ENCODE measurements at places on chromosomes 1 and 21.

DNA sequence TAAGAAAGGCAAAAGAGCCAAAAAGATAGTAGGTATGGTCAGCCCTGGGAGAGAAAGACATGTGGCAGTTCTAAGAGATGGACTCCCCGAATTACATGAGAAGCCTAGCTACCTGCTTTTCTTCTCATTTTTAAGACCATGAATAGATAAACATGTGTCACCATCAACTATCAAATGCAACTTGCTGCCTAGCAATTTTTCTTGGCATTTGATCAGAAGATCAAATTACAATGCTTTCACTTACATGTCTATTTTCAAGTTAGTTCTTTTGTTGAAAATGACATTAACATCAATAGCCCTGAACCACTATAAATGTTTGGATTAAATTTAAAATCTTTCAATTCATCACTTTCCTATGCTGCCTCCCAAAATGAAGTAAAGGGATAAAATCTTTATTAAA, 212.3 kb downstream of the HHIPL2 start:
- DNase-seq = no peak

GRCh38 chr1:180177931-180178330, 23.3 kb downstream of the QSOX1 start:
- no peak for DNase-seq

DNA sequence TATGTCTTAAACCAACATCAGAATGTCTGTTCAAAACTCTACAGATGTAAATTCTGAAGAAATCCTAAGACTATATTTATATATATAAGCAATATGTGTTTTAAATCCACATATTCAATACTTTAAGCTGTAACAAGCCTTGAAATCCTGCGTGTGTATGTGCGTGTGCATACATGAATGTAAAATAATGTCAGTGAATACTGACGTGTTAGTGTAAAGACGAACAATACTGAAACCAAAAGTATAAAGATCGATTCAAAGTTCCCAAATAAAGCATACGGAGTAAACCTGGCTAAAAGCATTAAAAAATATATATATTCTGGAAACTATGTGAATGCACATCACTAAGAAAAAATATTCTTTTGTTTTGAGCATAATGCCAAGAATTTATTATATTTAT, 668.6 kb upstream of the NCAM2 start:
- DNase-seq = no peak

DNA sequence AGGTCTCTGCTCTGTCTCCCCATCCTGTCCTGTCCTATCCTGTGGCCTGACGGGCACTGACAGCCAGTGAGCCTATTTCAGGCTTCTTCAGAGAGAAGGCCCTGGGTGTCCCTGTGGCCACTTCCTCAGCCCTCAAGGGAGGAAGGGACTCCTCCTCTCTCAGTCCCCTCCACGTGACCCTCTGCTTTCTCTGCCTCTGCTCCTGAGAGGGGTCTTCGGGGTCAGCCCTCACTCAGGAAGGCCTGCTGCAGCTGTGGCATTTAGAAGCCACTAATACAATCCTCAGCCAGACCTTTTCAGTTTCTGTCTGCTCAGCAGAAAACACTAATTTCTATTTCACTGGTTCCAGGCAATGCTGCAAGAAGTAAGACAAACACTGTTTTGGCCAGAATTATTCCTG, 43.6 kb upstream of the ETV3 start:
- DNase-seq = no peak

GRCh38 chr21:41477641-41478318, 30.2 kb downstream of the TMPRSS2 start:
- DNase-seq = no peak

- no peak for DNase-seq
Measured at GRCh38 chr1:69982992-69983391, 222.4 kb downstream of the LRRC40 start.

DNA sequence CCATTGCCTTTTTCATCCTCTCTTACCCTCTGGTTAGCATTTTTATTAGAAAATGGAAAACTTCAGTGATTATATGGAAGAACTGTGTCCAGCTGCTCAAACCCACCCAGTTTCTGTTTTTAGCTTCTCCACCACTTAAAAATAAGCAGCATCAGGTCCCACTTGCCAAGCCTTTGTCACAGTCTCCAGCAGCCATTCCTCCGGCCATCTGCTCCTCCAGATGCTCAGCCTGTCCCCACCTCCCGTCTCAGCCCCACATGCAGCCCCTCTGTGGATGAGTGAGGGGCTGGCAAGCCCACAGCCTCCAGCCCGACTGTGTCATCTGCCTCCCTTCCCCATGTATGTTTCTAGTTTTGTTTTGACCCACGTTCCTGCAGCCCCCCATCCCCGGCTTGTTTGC, 289.7 kb downstream of the HHAT start:
- DNase-seq = no peak

- no peak for DNase-seq
Measured at GRCh38 chr21:26952374-26953066, 14.4 kb downstream of the ADAMTS5 start.

DNA sequence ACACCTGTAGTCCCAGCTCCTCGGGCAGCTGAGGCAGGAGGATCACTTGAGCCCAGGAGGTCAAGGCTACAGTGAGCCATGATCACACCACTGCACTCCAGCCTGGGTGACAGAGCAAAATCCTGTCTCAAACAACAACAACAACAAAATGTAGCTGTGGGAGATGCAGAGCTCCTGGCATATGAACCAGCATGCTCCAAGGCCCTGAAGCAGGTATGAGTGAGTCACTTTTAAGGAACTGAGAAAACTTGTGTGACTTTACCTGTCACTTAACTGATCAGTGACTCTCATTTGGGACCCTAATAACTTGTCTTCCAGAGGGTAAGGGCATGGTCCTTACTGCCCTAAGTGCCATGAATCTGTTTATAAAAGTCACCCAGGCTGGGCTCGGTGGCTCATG, 19.4 kb upstream of the TMEM222 start:
- DNase-seq = no peak

DNA sequence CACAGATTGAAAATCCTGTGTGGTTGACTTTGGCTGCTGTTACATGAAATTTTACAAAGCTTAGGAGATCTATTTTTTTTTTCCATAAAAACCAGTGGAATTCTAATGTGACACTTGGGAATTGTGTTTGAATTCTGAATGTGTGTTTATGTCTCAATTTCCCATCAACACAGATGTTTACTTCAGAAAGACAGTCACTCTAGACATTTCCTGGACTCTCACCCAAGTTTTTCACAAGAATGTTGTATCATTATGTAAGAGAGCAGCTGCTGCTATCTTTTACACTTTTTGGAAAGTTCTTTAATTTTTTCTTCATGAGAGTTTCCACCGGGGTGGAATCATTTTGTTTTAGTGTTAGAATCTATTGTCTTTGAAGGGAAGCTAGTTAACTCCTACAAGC, 210.1 kb downstream of the GIPC2 start:
- no peak for DNase-seq

DNA sequence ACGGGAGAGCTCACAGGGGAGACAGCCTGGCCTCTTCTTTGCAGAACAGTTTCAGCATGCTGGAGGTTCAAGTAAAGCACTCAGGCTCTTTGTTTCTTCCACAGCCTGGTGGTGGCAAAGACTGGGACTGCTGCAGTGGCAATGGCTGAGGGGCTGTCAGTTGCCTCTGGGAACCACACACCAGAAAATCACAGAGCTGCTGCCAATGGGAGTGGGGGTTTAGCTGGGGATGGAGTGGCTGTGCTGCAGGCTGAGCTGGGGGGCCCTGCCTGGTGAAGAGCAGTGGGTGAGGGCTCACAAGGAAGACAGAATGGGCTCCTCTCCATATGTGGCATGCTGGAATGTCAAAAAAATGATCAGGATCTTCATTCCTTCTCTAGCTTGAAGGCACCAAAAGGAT, 25.6 kb upstream of the PTGFR start:
- no peak for DNase-seq

- DNase-seq = no peak
Measured at GRCh38 chr1:145942405-145942804, 15.1 kb upstream of the RBM8A start.

GRCh38 chr1:118984086-118984721, 3.9 kb downstream of the TBX15 start:
- DNase-seq = no peak

- DNase-seq = no peak
Measured at GRCh38 chr1:198622001-198622400, 16.8 kb upstream of the PTPRC start.

- peak; percentile 51 for DNase-seq
Measured at GRCh38 chr1:171654942-171655745, 2.7 kb upstream of the MYOC start.

- DNase-seq = no peak
Measured at GRCh38 chr1:211517006-211517405, 25.0 kb upstream of the RD3 start.

DNA sequence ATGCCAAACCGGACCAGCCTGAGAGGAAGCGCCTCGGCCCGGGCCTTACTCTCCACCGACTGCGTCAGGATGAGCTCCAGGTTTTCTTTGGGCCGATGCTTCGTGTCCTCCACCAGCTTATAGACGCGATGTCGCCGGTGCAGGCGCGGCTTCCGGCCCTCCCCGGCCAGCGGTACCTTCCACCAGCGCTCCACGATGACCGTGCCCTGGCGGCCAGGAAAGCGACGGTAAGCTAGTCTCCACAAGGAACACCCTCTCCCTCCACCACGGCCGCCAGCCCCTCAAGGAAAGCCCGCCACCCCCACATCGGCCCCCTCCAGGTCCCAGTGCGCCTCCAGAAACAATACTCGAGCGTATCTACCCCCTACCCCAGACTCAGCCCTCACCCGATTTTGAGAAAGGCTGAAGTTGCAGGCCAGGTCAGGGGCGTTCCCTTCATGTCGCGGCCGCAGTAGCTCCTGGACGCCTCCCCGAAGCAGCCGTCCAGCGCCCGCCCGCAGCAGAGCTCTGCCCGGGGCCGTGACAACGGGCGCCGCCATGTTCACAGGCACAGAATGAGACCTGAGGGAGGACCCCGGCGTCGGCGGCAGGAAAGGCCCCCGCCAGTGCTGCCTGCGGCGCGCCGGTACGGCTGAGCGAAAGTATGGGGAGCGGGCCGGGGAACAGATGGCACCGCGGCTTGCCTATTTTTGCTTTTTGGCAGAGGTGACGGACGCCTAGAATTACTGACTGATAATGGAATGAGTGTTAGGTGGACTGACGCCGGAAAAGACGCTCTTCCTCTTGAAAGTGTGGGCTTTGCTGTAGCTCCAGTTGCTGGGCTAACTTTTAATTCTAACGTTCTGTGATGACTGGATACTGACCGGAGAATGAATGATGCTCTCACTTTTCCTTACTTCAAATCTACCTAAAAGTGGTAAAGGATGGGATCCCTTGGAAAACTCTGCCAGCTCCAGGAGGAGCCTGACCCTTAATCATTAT, at the start of gene MRPL9:
TSS of gene MRPL9 (minus strand) at position 556 of the 981 bp plus-strand sequence. CDS start at position 539, 17 bp downstream.
- DNase-seq = peak; percentile 80

GRCh38 chr21:29056005-29056404, 17.4 kb downstream of the CCT8 start:
- DNase-seq = no peak

GRCh38 chr1:203524152-203524551, 30.2 kb downstream of the OPTC start:
- no peak for DNase-seq

GRCh38 chr1:93704052-93704451, 22.4 kb upstream of the BCAR3 start:
- DNase-seq = no peak

- DNase-seq = peak; percentile 67
Measured at GRCh38 chr1:156583821-156584622, 4.5 kb downstream of the TTC24 start.

DNA sequence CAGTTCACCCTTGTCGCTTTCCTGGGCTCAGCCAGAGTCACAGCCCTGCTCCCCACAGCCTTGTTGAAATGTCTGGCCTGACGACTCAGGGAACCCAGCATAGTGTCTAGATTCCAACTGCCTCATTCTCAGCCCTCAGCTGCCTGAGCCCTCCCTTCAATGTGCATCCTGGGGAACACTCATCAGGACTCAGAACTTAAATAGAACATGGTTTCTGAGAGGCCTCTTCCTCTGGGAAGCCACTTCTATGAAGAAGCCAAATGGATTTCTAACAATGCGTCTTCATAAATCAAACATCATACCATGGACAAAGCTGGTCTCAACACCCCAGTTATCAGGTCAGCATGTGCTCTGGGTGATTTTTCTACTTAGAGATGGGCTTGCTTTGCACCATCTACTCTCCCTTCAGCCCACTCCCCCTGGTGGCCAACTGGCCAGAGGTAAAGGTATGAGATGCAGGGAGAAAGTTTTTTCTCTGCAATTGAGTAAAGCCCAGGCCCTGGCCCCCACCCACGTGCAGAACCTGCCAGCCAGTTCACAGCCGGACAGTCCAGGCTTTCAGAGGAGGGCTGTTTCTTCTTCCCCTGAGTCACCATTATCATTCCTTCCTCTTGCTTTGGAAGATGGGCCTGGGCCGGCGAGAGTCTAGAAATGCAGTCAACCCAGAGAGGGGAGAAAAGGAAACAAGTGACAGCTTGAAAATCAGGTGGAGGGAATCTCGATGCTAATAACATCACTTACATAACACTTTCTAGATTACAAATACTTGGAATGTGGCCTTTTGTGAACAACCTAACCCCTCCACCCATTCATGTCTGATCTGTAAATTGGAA, 32.1 kb downstream of the CD244 start:
- DNase-seq = peak; percentile 61

GRCh38 chr1:68321084-68321685, 88.9 kb upstream of the WLS start:
- DNase-seq = no peak

DNA sequence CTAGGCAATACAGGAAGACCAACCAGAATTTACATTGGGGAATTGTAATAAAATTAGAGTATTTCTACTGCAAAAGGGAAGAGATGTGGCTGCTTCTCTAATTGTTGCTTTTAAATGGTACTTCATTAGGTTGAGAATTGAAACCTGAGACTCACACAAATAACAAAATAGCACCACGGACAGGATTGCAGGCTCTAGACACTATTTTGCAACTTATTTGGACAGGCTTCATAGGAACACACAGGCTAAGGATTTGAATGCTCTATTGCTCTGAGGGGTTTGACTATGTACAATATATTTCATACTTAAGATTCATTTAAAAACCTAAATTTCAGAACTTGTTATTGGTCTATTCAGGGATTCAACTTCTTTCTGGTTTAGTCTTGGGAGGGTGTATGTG, 79.6 kb downstream of the ATP1B1 start:
- DNase-seq = no peak

All from activated CD4-positive, alpha-beta T cell treated with anti-CD3 and anti-CD28 coated beads, Interleukin-2, amount 50 U/mL, for 24 hours (primary cell).